ENCODE measurements at places on chromosomes 2 and 18. TPM values are rescaled to one million over a fixed set of nuclear protein-coding genes. Genes with fewer than 3 reads are reported as not detected.

GRCh38 chr2:172095146-172095904 lies 7.4 kb downstream of the DLX2 start:
- peak overlapping the region; percentile 61 for H3K4me3 ChIP-seq
- DNase-seq: no peak
- H3K27ac ChIP-seq: no peak overlapping the region
- H3K27me3 ChIP-seq: peaks cover 85% of the 10 kb centered on the region
- H3K4me1 ChIP-seq: peaks cover 50% of the 10 kb centered on the region

Gene VWC2L
- total RNA-seq: not detected

- DNase-seq: peak; percentile 30
- no peaks in the 10 kb centered on the region for H3K4me1 ChIP-seq
- H3K36me3 ChIP-seq: no peaks in the 10 kb centered on the region
- no peak overlapping the region for H3K27ac ChIP-seq
Observed at GRCh38 chr2:193695367-193695766, 1500.6 kb upstream of the TMEFF2 start.

DNA sequence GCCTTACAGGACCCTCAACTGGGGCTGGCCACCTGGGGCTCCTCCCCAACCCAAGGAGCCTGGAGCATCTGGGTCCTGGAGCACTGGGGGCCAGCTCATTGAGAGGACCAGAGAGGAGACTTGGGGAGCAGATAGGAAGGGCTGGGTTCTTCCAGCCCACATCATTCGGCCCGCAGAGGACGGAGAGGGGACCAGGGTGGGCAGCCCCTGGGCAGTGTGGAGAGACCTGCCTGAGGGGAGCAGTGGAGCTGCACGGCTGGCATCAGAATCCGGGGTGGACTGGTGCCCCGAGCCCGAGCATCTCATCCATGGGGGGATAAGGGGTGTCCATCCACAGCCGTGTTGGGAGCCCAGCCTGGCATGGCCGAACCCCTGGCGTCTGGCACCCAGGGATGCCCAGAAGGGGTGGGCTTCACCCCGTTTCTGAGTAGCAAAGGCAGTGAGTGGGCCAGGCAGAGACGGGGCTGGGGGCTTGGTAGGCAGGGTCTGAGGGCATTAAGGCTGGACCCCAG lies 11.3 kb downstream of the GPC1 start:
- DNase-seq: no peak
- 0 out of 2 replicates have a peak, but pooled peaks cover 8% of the 10 kb centered on the region for H3K4me1 ChIP-seq
- no peak overlapping the region for H3K27ac ChIP-seq
- peaks cover 21% of the 10 kb centered on the region for H3K27me3 ChIP-seq
- H3K4me3 ChIP-seq: no peak overlapping the region
- H3K36me3 ChIP-seq: no peaks in the 10 kb centered on the region

Gene SFTPB
- not detected for total RNA-seq

Gene ARHGEF33
- not detected for total RNA-seq

GRCh38 chr2:1972422-1972821 lies 228.1 kb upstream of the PXDN start:
- no peak overlapping the region for H3K4me3 ChIP-seq
- H3K27me3 ChIP-seq: peaks cover 1% of the 10 kb centered on the region
- no peak overlapping the region for H3K27ac ChIP-seq
- DNase-seq: no peak
- no peaks in the 10 kb centered on the region for H3K36me3 ChIP-seq
- H3K4me1 ChIP-seq: no peaks in the 10 kb centered on the region

DNA sequence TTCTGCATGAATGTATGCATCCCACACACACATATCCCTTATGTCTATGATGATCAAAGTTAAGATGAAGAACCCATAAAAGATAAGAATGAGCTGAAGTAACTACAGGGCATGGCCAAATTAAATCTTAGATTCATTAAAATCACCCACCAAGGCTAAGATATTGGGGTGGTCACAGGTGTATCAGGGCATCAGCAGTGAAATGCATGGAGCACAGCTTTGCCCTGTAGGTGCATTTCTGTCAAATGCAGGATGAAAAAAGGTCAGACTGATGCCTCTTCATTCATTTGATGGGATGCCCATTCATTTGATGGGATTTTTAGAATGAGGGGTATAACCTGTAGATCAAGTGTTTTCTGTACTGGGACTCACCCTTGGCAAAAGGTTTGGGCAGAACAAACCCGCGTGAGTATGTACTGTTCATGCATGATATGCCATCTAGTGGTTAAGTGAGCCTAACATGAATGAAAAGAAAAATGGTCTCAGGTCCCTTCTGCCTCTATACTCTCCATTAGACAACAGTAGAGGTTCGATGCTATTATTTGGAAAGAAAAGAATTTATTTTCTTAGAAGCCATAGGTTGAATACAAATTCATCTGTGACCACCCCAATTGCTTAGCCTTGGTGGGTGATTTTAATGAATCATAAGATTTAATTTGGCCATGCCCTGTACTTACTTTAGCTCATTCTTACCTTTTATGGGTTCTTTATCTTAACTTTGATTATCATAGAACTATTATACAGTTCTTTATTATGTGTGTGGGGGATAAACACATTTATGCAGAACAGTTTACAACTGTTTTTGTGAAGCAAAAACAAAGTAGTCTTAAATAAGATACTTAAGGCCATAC lies 43.2 kb upstream of the NOSTRIN start:
- DNase-seq: peak; percentile 64
- peaks cover 5% of the 10 kb centered on the region for H3K4me1 ChIP-seq
- H3K36me3 ChIP-seq: peaks cover 5% of the 10 kb centered on the region
- H3K4me3 ChIP-seq: no peak overlapping the region

Gene FAM228A
- not detected for total RNA-seq

DNA sequence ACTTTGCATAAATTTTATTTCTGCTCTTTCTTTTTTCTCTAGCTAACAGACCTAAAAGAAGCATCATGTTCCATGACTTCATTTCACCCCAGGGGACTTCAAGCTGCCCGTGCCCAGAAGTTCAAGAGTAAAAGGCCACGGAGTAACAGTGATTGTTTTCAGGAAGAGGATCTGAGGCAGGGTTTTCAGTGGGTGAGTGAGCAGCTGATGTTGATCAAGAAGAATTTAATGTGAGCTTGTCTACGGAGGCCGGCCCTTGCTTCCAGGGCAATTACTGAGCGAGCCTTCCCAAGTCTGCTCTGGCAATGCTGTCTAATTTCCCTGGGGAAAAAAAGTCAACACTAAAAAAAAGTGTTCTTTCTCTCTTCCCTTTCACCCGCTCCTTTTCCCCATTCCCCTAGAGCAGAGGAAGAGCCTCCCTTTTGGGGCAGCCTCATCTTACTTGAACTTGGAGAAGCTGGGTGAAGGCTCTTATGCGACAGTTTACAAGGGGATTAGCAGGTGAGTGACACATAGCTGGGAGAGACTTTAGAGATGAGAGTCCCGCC lies 1.2 kb downstream of the CDK15 start:
- H3K4me3 ChIP-seq: no peak overlapping the region
- H3K27me3 ChIP-seq: peaks cover 1% of the 10 kb centered on the region
- H3K27ac ChIP-seq: no peak overlapping the region
- DNase-seq: no peak

GRCh38 chr2:239278361-239278760 lies 122.5 kb downstream of the HDAC4 start:
- H3K36me3 ChIP-seq: no peaks in the 10 kb centered on the region
- no peak overlapping the region for H3K4me3 ChIP-seq
- peaks cover 13% of the 10 kb centered on the region for H3K4me1 ChIP-seq
- no peak for DNase-seq
- H3K27me3 ChIP-seq: no peaks in the 10 kb centered on the region
- no peak overlapping the region for H3K27ac ChIP-seq

Gene GALNT13
- total RNA-seq: 4.8 TPM

GRCh38 chr2:177711483-177712265 lies 319.1 kb downstream of the AGPS start:
- no peaks in the 10 kb centered on the region for H3K4me1 ChIP-seq
- no peak overlapping the region for H3K4me3 ChIP-seq
- no peaks in the 10 kb centered on the region for H3K36me3 ChIP-seq
- no peak overlapping the region for H3K27ac ChIP-seq
- no peaks in the 10 kb centered on the region for H3K27me3 ChIP-seq

DNA sequence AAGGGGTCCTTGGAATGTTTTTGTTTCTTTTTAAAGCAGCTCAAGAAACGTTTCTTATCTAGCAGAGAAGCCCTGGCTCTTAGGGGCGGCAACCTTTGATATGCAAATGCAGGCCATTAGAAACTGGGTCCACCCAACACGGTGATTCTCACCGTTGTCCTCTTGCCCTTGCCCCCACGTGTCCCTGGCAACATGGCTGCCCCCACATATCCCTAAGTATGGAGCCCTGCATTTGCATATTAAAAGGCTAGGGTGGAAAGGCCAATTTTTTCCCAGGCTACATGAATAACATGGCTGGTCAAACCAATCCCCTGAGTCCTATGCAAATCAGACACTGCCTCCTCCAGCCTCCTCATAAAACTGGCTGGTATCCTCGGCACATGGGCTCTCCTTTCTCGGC lies 230.1 kb upstream of the SPOPL start:
- H3K4me3 ChIP-seq: no peak overlapping the region
- peaks cover 42% of the 10 kb centered on the region for H3K4me1 ChIP-seq
- H3K27ac ChIP-seq: no peak overlapping the region
- H3K27me3 ChIP-seq: no peaks in the 10 kb centered on the region
- H3K36me3 ChIP-seq: no peaks in the 10 kb centered on the region
- no peak for DNase-seq

- no peak overlapping the region for H3K4me3 ChIP-seq
- H3K4me1 ChIP-seq: no peaks in the 10 kb centered on the region
- H3K27ac ChIP-seq: no peak overlapping the region
- H3K27me3 ChIP-seq: peaks cover 39% of the 10 kb centered on the region
- no peak for DNase-seq
Observed at GRCh38 chr2:1651121-1652033, 92.9 kb downstream of the PXDN start.

DNA sequence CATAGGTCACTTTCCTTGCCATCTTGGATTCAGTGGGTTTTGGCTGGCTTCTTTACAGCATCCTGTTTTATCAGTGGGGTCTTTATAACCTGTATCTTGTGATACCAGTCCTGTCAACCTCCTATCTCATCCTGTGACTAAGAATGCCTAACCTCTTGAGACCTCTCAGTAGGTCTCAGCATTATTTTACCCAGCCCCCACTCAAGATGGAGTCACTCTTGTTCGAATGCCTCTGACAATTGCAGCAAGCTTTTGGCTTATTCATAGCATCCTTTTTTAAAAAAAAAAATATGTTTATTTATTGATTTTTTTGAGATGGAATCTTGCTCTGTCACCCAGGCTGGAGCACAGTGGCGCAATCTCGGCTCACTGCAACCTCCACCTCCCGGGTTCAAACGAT lies 24.7 kb upstream of the IGFBP2 start:
- peaks cover 2% of the 10 kb centered on the region for H3K27me3 ChIP-seq
- H3K27ac ChIP-seq: no peak overlapping the region
- H3K36me3 ChIP-seq: no peaks in the 10 kb centered on the region
- H3K4me3 ChIP-seq: no peak overlapping the region
- H3K4me1 ChIP-seq: peaks cover 10% of the 10 kb centered on the region
- no peak for DNase-seq

DNA sequence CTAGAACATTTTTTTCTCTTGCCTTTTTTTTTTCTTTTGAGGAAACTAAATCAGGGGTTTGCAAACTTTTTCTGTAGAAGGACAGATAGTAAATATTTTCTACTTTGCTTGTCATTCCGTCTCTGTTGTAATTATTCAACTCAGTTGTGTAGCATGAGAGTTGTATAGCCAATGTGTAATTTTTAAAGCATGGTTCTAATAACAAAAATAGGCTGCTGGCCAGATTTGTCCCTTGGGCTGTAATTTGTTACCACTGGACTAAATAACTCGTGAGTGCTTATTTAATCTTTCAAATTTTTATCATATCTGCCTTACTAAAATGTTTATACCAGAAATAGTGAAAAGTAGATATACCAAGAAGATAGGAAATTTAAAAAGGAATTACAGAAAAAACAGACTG lies 43.0 kb downstream of the CCDC148 start:
- no peaks in the 10 kb centered on the region for H3K36me3 ChIP-seq
- DNase-seq: no peak
- peaks cover 10% of the 10 kb centered on the region for H3K4me1 ChIP-seq
- no peak overlapping the region for H3K4me3 ChIP-seq
- no peaks in the 10 kb centered on the region for H3K27me3 ChIP-seq

Gene PLGLB2
- total RNA-seq: not detected

Gene GNAL
- total RNA-seq: 1.4 TPM

- no peaks in the 10 kb centered on the region for H3K27me3 ChIP-seq
- no peak overlapping the region for H3K27ac ChIP-seq
- no peak for DNase-seq
- H3K36me3 ChIP-seq: peaks cover 12% of the 10 kb centered on the region
- H3K4me1 ChIP-seq: no peaks in the 10 kb centered on the region
Observed at GRCh38 chr2:44200759-44201158, 32.1 kb downstream of the PPM1B start.

Gene GPR75
- 3.3 TPM for total RNA-seq

Gene PSTPIP2
- total RNA-seq: 0.51 TPM

- H3K4me3 ChIP-seq: no peak overlapping the region
- no peak overlapping the region for H3K27ac ChIP-seq
- no peaks in the 10 kb centered on the region for H3K4me1 ChIP-seq
- H3K36me3 ChIP-seq: peaks cover 32% of the 10 kb centered on the region
Observed at GRCh38 chr2:235811446-235812184, 317.8 kb downstream of the AGAP1 start.

DNA sequence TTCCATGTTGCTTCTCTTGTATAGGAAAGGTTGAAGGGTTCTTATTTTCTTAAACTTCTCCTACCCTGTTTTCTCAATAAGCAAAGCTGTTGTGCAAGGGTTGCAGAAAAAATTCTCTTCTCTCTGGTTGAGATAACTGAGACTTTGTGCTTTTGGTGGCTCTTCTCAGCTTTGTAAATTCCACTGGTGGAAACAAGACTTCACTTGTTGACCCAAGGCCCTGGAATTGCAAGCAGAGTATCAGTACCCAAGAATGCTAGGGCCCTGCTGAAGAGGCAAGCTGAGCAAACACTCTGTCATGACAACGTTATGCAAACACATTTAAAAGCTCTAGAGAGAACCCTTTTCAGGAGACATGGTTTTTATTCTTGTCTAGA lies 294.7 kb upstream of the EPAS1 start:
- DNase-seq: peak; percentile 88
- H3K36me3 ChIP-seq: no peaks in the 10 kb centered on the region
- H3K27me3 ChIP-seq: no peaks in the 10 kb centered on the region
- H3K4me1 ChIP-seq: peaks cover 42% of the 10 kb centered on the region

Gene LRP1B
- not detected for total RNA-seq
